ENCODE measurements at places on chromosomes 4 and X.

DNA sequence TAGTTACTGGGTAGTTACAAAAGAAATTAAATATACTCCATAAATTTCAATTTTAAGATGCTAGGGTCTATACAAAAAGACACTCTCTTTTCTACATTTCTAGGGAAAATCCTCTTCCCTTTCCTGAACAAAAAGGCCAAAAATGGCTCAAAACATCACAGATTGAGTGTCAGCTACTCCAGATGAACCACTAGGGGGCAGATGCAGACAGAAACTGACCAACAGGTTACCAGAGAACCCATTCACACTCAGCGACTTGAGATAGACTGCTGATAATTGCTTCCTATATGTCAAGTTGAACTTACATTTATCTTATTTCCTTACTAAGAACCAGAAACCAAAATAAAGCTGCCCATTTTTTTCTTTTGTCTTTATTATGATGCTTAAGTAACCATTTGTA lies 83.4 kb upstream of the MID1IP1 start:
- DNase-seq = no peak

DNA sequence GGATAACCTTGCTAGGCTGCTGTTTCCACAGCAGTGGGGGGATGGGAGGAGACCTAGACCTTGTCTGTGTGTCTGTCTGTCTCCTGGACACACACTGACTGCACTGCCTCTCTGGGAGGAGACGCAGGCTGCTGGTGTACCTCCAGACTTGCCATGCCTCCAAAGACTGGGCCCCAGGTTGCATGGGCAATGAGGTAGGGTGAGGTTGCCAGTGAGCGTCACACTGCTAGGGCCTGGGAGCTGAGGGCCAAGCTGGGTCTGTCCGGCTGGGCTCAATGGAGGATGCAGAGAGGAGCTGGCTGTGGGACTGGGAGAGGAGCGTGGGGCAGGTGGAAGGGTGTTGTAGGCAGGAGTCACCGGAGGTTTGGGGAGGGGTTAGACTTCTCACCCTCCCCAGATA lies 16.6 kb downstream of the MAGED2 start:
- DNase-seq = no peak

- no peak for DNase-seq
These were observed 739.4 kb upstream of the TENM3 start for GRCh38 chr4:181503687-181504390.

DNA sequence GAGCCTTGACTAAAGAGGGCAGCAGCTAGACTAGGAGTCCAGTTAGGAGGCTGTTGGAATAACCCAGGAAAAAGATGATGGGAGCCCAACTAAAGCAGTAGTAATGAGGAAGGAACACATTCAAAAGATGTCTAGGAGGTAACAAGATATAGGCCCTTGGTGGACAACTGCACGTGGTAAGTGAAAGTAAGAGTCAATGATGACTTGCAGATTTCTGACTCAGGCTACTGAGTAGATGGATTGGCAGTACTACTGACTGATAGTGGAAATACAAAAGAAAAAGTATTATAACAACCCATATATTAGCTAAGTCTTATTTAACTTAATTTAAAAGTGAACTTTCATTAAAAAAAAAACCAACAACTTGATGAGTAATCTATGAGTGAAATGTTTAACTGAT lies 74.0 kb downstream of the PAK3 start:
- no peak for DNase-seq

GRCh38 chrX:31265383-31265782 lies 193.5 kb upstream of the FTHL17 start:
- DNase-seq = no peak

DNA sequence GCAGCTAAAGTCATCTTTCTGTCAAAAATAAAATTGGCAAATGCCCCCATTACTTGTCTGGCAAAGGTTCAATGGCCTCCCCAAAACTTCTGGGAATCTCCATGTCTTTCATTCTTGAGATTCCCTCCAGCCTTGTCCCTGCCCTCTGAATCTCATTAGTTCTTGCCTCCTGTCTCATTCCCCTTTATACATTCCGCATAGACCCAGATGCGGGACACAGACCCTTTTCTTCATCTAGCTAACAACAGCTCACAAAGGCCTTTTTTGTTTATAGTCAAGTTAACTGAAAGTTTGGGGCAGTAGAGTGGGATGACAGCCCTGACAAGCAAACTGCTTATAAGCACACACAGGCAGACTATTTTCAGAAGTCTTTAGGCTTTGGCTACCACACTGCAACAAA lies 306.1 kb upstream of the FAM241A start:
- no peak for DNase-seq

DNA sequence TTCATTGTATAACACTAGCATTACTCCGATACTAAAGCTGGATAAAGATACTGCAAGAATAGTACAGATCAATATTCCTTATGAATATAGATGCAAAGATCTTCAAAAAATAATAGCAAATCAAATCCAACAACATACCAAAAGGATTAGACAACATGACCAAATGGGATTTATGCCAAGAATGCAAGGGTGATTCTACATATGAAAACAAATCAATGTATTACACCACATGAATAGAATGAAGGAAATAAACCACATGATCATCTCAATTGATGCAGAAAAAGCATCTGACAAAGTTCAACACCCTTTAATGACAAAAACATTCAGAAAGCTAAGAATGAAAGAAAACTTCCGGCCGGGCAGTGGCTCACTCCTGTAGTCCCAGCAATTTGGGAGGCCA lies 42.8 kb downstream of the CUL4B start:
- DNase-seq = no peak

GRCh38 chrX:83888585-83888984 lies 27.6 kb downstream of the CYLC1 start:
- no peak for DNase-seq

- DNase-seq = no peak
These were observed 195.3 kb upstream of the ANXA3 start for GRCh38 chr4:78356251-78356786.

- no peak for DNase-seq
These were observed 314.9 kb upstream of the TEX13C start for GRCh38 chrX:125004799-125005198.

DNA sequence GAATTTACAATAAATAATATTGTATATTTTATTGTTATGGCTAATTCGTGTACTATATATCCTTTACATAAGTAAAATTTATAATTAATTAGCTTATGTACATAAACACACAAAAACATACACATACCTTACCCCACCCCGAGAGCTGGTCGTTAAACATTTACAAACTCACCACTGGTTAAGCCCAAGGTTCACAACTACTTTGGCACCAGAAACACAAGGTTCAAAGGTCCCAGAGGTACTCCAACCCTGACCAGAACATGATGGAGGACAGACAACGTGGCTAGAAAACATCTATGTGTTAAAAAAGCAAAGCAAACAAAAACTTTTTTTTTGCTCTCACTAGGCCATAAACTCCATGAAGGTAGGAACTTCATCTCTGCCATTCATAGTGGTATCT lies 37.7 kb downstream of the SLC25A5 start:
- DNase-seq = no peak

DNA sequence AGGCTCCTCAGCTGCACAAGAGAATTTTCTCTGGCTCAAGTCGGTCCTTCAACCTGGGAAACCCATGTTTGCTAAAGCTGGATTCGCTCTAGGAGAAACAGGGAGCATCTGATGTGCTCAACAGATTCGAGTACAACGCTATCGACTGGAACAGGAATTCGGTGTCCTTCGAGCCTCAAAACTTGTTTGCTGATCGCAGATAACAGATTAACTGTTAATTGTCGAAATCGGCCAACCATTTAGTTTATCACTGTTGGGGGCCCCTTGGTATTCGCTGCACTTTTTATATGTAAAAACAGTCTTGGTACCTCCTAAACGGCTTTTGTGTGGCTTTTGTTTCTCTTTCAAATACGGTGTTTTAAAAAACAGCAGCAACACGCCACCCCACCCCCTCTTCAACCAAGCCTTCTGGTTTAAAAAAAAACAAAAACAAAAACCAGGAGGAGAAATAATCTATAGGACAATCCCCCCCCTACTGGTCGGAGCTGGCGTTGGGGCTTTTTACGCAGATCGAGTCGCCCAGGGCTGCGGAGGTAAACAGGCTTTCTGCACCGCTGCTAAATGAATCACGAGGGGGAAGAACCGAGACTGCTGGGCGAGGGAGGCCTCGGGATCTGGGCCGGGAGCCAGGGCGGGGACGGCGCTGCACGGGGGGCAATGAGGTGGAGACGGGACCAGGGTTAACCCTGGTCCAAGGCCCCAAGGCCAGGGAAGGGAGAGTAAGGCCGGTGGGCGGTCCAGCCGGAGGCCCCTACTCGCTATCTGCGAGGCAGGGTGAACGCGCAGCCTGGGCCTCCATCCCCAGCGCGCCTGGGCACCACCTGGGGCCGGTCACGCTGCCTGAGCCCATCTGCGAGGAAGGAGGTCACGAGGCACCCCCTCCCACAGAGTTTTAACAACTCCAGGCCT lies 71.7 kb upstream of the BCOR start:
- peak; percentile 66 for DNase-seq

DNA sequence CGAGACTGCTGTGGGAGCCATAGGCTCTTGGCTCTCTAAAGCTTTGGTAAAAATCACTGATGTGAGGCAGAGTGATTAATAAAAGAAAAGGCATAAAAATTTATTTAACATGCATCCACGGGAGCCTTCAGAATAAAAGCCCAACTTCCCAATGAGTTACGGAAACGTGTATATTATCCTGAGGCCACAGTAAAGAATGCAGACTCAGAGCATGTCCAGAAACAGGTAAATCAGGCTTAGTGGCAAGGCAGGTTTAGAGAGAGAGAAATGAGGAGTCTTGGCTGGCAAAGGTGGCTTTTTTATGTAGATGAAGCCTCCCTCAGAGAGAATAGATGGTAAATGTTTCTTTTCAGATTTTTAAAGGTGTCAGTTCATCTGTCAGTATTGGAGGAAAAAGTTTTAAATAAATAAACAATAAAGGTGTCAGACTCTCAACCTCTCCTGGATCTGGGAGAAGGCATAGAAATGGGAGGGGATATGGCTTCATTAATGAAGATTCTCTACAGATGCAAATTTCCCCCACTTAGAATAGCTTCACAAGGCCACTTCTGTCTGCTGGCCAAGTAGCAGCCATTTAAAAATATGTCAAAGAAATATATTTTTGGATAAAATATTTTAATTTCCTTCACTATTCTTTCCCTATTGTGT lies 24.0 kb downstream of the C4orf51 start:
- no peak for DNase-seq

- no peak for DNase-seq
These were observed 88.1 kb downstream of the ARHGAP6 start for GRCh38 chrX:11577603-11578002.

DNA sequence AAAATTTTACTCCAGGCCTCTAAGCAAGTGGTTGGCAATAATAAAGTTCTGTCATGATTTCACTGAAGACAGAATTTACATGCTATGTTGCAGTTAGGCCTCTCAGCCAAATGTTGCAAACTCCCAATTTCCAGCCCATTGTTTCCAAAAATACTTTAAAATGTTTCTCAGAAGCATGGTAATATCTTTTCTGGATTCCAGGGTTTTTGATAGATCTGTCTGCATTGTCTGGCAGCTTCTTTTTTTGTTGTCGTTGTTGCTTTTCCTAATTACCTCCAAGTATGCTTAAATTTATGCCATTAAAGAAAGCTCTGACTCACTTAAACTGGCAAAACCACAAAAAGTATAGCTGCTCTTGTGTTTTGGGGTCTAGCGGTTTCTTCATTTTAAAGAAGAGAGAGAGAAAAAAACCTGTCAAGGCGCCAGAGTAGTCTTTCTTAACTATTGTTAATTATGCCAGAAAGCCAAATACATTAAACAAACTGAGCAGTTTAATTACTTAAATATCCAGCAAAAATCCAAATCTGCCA lies 97.0 kb downstream of the AGTR2 start:
- DNase-seq = no peak

- DNase-seq = no peak
These were observed 374.0 kb downstream of the TMA16 start for GRCh38 chr4:163868445-163868844.

- DNase-seq = no peak
These were observed 63.2 kb downstream of the SPIN3 start for GRCh38 chrX:56932106-56932505.

DNA sequence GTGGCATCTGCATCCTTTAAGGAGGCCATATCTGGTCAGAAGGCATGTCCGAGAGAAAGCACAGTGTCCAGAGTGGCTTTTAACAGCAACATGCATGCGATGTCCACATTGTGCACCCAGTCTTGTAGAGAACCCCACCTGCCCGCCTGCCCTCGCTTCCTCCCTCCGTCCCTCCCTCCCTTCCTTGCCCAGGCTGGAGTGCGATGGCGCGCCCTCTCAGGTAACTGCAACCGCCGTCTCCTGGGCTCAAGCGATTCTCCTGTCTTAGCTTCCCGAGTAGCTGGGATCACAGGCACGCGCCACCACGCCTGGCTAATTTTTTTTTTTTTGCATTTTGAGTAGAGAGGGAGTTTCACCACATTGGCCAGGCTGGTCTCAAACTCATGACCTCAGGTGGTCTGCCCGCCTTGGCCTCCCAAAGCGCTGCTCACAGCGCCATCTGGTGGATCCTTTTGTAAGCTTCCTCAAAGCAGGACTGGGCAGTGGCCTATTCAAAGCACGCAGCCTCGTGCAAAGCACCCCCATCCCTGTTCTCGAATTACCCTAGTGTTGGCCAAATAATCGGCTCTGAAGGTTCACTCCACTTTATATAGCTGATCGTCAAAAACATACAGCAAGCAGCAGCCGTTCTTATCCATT lies 15.0 kb downstream of the BRCC3 start:
- no peak for DNase-seq

GRCh38 chrX:39445336-39445735 lies 644.1 kb downstream of the MID1IP1 start:
- no peak for DNase-seq

DNA sequence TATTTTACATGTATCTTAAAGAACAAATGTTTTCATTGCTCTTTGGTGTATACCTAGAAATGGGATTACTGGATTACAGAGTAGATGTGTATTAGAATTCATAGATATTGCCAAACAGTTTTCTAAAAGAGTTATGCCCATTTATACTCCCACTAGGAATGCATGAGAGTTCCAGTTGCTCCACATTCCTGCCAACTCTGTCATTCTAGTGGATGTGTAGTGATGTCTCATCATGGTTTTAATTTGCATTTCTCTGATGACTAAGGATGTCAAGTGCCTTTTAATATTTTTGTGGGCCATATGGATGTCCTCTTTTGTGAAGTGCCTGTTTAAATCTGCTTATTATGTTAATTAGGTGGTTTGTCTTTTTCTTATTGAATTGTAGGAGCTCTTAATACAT lies 65.6 kb upstream of the BMP2K start:
- DNase-seq = no peak

DNA sequence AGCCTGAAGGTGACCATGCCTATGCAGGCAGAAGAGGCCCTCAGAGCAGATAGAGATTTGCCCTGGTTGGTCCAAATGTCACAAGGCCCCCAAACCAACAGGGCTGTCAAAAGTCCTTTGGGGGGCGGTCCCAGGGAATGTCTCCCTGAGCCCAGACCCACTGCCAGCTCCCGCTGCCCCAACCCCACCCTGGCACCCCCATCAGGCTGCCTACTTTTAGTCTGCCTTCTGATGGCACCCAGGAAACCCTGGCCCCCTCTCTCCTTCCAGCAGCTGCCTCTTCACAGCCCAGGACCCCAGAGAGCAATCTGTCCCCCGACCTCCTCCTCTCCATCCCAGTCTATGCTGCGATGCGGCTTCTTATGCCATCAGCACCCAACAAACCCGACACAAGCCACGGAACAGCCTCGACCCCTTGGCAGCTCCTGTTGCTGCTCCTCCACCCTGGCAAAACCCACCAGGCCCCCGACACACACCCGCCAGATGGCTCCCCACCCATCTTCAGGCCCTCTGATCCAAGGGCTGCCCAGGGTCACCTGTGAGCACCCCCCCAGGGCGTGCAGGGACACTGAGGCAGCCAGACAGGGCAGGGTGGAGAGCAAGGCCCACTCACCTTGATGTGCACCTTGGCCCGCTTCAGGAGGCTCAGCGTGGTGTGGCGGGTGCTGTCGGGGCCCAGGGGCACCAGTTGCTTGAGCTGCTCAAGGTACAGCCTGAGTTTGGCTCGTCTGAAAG lies 9.9 kb downstream of the MXD4 start:
- DNase-seq = no peak
